ENCODE measurements at places on chromosomes 1 and 21.
A peak's percentile ranks its signal among the peaks of the same experiment; 100 is the strongest.

DNA sequence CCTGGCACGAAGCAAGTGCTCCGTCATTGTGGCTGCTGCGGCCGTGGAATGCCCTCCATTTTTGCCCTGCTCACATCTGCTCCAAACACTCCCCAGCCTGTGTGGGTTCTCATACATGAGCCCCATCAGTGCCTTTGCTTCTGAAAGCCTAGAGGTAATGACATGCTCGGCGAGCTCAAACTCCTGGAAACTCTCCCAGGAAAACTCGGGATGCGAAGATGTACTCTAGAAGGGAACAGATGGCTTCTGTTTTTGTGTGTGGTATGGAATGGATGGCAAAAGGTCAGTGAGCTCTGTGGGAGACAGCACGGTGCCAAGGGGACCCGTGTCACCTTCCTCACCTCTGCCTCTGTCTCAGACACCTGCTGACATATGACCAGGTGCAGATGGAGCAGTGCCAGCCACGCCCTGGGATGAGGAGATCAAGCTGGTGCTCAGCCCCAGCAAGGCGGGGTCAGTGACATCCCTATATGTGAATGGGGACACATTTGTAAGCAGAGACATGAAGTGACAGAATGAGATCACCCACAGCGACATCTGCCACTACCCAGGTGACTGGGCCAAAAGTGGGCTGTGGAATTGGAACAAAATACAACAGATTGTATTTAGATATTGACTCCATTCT is 84.1 kb upstream of the COX20 start:
- no peak for DNase-seq

- no peak for DNase-seq
These were observed 8.6 kb upstream of the MT1HL1 start for GRCh38 chr1:237012788-237013383.

DNA sequence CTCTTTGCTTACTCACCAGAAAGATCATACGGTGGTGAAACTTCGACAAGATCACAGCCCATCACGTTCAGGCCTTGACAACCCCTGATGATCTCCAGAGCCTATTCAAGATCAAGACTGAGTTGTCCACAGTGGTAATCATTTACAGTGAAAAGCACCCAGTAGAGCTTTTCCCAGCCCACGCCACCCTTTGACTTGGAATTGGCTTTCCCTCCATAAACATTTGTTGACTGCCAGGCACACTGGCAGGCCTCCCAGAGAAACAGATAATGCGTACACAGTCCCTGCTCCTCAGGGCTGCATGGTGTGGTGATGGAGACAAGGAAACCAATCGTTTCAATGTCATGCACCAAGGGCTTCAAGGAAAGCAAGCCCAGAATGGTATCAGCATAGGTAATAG is 10.1 kb downstream of the AGMAT start:
- DNase-seq: no peak

DNA sequence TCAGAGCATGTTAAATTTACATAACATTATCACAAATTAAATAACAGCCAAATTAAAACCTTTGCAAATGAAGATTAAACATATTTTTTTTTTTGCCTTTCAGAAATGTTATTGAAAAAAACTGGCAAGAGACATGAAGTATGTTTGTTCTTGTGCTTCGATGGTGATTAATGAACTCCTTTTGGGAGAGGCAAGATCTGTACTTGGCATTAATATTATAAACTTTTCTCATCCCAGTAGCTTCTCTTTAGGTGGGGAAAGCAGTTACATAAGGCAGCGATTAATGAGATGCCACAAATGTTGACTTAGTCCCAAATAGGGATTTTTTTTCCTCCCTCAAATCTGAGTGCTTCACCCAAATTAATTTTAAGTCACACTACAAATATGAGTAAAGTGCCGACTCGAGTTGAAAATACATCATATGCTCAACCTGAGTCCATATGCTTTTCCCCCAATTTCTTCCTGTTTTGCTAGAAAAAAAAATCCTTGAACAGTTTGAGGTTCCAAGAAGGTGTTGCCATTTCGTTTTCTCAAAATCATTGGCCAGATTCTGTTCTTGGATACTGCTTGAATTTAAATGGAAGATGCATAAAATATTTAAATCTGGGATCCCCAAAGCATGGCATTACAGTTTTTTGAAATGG is 294.5 kb downstream of the VAV3 start:
- no peak for DNase-seq

GRCh38 chr1:35369922-35370671 is 101.6 kb downstream of the ZMYM4 start:
- DNase-seq: peak; percentile 5

DNA sequence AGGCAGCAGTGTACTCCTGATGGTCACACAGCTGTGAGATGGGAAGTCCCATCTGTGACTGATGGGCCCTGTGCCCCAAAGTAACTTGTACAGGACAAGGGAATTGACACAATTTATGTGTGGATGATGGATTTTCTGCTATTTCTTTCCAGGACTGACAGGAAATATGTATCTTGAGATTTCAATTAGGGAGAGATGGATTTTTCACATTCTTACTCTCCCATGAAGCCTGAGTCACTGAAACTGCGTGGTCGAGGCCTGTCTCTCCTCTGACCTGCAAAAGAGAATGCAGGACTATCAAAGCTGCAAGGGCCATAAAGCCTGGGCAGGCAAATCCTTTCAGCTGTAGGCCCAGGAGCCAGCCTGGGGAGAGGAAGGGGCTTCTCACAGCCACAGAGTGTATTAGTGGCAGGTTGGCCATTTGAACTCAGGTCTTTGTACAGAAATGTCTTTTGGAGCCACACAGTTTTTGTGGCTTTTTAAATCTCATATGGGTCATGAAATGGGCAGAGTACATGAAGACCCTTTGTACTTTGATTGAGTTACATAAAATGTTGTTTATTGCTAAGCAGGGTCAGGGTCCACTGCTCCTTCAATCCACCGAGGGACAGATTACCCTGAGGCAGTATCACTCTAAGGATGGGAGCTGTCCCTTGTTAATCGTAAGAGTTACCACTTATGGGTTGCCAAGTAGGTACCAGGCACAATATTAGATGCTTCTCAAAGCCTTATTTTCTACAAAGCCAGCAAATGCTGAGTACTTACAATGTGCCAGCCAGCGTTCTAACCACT is 14.8 kb downstream of the ALX3 start:
- no peak for DNase-seq

GRCh38 chr1:240687820-240688219 is 75.9 kb upstream of the GREM2 start:
- DNase-seq: peak; percentile 5

GRCh38 chr1:23167353-23168078 is 1.1 kb downstream of the LUZP1 start:
- peak; percentile 27 for DNase-seq

GRCh38 chr1:202807451-202807925 is 733 bp downstream of the KDM5B start:
- no peak for DNase-seq

GRCh38 chr1:229645324-229645993 is 19.4 kb downstream of the URB2 start:
- DNase-seq: no peak

GRCh38 chr1:11374748-11375110 is 101.7 kb downstream of the UBIAD1 start:
- DNase-seq: no peak

DNA sequence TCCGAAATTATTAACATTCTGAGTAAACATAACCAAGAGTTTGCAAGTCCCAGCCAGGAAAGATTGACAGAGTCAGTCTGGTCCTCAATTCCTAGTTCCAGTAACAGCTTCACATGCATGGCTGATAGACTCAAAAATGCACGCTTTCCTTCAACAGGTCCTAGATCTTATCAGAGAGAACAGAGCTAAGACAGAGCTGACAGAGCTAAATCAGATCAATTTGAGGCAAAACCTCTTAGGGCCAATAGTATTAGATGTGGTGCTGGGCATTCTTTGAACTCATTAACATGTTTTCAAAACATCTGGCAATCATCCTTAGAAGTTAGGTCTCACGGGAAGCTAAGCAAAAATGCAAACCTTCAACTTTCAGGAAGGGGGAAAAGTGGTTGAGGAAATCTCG is 114.0 kb downstream of the GREM2 start:
- DNase-seq: no peak

GRCh38 chr1:235913311-235913710 is 46.6 kb upstream of the LYST start:
- no peak for DNase-seq

- DNase-seq: no peak
These were observed 580.4 kb downstream of the USP25 start for GRCh38 chr21:16310176-16310575.

DNA sequence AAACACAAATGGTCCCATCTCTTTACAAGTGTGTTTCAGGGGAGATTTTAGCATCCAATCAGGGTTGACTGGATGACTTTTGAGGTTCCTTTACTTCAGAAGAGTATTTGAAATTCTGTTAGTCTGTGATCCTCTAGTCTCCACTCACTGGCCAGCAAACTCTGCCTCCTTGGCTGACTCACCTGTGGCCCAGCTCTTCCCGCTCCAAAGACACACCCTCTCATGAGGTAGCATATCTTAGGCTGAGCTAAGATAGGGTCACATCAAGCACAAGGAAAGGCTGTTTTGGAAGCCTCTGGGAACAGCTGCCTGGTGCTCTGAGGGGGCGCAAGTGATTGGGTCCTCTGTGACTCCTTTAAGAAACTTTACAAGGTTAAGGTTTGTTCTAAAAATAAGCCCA is 102.3 kb upstream of the FGGY start:
- DNase-seq: no peak

DNA sequence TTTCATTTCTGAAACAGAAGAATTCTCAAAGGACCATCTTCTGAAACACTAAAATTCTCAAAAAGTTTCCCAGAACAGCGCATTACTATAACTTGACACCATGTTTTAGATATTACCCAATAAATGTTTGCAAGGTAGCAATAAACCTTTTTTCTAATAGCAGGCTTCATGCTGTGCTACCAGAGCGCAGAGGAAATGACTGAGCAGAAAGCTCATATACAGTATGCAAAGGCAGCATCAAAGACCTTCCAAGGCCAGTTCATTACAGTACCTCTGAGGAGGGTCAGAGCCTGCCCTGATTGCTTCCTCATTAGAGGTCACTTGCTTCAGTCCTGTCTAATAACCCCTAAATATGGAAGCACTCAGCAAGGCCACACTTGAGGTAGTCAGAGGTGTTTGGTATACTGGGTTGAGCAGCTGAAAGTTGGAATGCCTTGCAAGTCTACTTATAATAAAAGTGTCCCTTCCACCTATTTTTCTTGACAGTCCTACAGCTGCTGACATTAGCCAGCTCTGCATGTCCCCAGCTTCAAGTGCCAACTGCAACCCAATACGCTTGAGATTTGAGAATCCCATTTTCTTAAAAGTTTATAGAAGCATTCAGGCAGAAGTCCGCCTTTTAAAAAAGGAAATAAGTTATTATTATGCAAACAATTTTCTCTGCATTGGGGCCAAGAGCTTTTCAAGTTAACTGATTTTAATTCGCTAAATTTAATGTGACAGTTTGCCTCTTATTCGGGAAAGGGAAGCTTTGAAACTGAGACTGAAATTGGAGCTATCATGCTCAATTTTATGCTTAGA is 207.2 kb downstream of the ZC3H11B start:
- no peak for DNase-seq

DNA sequence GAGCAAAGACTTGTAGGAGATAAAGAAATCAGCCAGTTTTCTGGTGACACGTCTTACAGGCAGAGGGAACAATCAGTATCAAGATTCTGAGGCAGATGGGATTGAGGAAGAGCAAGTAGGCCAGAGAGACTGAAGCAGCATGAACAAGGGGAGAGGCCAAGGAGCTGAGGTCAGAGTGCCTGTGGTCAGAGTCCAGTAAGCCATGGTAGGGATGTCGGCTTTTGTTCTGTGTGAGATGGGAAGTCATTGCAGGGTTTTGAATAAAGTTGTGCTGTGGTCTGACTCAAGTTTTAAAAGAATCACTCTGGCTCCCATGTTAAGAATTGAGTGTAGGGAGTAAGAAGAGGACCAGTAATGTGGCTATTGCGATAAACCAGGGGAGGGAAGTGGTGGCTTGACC is 85.9 kb upstream of the IVNS1ABP start:
- DNase-seq: no peak

DNA sequence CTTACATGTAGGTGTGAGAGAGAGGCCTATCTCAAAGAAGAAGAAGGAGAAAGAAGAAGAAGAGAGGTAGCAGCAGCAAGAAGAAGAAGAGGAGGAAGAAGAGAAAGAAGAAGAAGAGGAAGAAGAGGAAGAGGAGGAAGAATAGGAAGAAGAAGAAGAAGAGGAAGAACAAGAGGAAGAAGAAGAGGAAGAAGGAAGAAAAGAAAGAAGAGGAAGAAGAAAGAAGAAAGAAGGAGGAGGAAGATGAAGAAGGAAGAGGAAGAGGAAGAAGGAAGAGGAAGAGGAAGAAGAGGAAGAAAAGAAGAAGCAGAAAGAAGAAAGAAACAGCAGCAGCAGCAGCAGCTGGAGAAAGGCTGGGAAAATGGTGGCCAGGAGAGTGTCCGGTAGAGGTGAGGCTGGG is 10.3 kb upstream of the AZIN2 start:
- DNase-seq: no peak

DNA sequence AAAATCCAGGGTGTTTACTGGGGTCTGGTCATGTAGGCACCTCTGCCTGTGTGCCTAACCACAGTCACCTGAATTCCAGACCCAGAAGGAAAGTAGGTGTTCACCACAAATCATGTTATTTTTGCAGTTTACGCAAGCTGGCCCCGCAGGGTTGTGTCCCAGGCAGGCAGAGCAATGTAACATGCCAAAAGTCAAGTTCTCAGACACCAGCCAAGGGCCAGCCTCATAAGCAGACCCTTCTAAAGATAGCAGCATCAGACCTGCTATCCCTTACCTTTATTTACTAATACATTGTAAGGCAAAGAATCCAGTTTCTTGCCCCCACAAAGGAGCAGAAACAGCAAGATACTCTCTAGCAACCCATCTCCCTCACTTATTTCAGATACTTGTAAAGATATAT is 83.0 kb downstream of the GPR161 start:
- DNase-seq: no peak

GRCh38 chr1:180489976-180490375 is 12.4 kb downstream of the ACBD6 start:
- DNase-seq: no peak

- no peak for DNase-seq
These were observed 61.1 kb upstream of the RCOR3 start for GRCh38 chr1:211198111-211198510.

DNA sequence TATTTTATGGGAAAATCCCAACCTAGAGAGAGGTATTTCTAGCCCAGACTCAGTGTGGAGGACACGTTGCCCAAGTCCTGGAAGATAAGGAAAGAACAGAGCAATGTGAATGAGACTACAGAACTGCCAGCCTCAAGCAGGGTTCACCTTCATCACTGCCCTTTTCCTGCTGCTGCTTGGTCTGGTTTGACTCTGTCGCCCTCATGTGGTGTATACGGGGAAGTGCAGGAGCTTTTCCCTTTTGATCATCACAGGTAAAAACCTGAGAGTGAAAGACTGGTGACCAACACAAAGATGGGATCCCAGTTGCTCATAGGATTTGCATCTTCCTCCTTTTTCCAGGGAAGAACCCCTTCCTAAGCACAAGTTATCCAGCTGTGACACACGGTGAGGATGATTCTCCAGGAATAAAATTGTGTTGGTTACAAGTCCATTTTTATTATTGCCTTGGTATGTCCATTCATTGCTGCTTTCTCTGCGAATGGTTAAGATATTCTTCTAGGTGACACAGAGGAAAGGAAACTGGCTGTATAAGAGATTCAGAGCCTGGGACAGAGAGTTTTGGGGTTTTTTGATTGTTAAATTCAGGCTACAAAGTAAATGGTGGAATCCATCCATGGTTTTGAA is 89.5 kb upstream of the CD53 start:
- DNase-seq: peak; percentile 83

- DNase-seq: no peak
These were observed 67.7 kb downstream of the SELENOF start for GRCh38 chr1:86846164-86846647.

Data from GM12865 (cell line).